ENCODE measurements at places on chromosomes 6 and 20. TPM values are rescaled to one million over a fixed set of nuclear protein-coding genes. Genes with fewer than 3 reads are reported as not detected.

The METTL24 gene
- 0.59 TPM for total RNA-seq

The TTK gene
- total RNA-seq = 0.70 TPM

The PAK5 gene
- not detected for total RNA-seq

The FYN gene
- total RNA-seq = 162 TPM

The SLC22A3 gene
- total RNA-seq = 13.5 TPM

The TRERF1 gene
- total RNA-seq = 1.2 TPM

The VSX1 gene
- not detected for total RNA-seq

The KHDRBS2 gene
- not detected for total RNA-seq

The TREML4 gene
- not detected for total RNA-seq

The ATAT1 gene
- total RNA-seq = 2.5 TPM

The PGC gene
- total RNA-seq = not detected

The NKAIN2 gene
- not detected for total RNA-seq

The MROH8 gene
- 1.1 TPM for total RNA-seq

The LY6G5C gene
- total RNA-seq = not detected

The MYCT1 gene
- total RNA-seq = 0.47 TPM

The LINC00237 gene
- total RNA-seq = not detected

The CST4 gene
- not detected for total RNA-seq

The PRPH2 gene
- total RNA-seq = 2.2 TPM

The AAR2 gene
- 8.7 TPM for total RNA-seq

The JAG1 gene
- 126 TPM for total RNA-seq

The PM20D2 gene
- total RNA-seq = 1.4 TPM

The NFS1 gene
- 17.8 TPM for total RNA-seq

The L3MBTL3 gene
- 14.6 TPM for total RNA-seq

The WFDC10B gene
- total RNA-seq = not detected

The PHACTR1 gene
- 0.08 TPM for total RNA-seq

The UBD gene
- total RNA-seq = not detected

The SLC32A1 gene
- total RNA-seq = not detected

The SLC35D3 gene
- not detected for total RNA-seq

The SPATA25 gene
- 0.60 TPM for total RNA-seq

The OPN5 gene
- not detected for total RNA-seq

The NKAPL gene
- 1.4 TPM for total RNA-seq

The HLA-F gene
- 19.8 TPM for total RNA-seq

The CNKSR3 gene
- 5.0 TPM for total RNA-seq

The GRM4 gene
- not detected for total RNA-seq

The HLA-DRB5 gene
- total RNA-seq = not detected

The CLVS2 gene
- not detected for total RNA-seq

The ADGRG6 gene
- total RNA-seq = 0.75 TPM

The CRISP2 gene
- not detected for total RNA-seq

The SAYSD1 gene
- 7.1 TPM for total RNA-seq

The SCAF8 gene
- 17.3 TPM for total RNA-seq

The C20orf204 gene
- 0.23 TPM for total RNA-seq

The SLC4A11 gene
- 1.2 TPM for total RNA-seq

The BNIP5 gene
- total RNA-seq = not detected

The ADIG gene
- not detected for total RNA-seq

The GPR63 gene
- 0.08 TPM for total RNA-seq

The SLC17A1 gene
- total RNA-seq = not detected

The ZNF133 gene
- 21.8 TPM for total RNA-seq

The AFDN gene
- 29.2 TPM for total RNA-seq

The MED23 gene
- total RNA-seq = 15.6 TPM

The ZNF184 gene
- 7.1 TPM for total RNA-seq
